ENCODE measurements at places on chromosomes 16 and 17.

DNA sequence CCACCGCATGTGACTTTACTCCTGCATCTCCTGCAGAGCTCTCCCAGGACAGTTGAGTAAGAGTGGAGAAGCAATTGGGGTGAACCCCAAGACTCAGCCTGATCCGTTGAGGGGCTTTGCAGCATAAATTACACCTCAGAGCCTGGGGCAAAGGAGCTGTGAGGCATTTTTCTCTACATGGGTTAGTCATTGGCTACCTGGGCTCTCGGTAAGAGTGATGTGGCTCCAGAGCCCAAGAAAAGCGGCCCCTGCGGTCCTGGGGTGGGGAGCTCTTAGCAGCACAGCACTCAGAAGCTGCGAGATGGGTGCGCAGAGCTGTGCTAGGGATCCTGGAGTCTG, 40.4 kb upstream of the C16orf78 start:
- DNase-seq: no peak

GRCh38 chr16:20214401-20214800, 112.9 kb downstream of the GP2 start:
- no peak for DNase-seq

GRCh38 chr16:48911700-48912099, 301.7 kb upstream of the N4BP1 start:
- no peak for DNase-seq

DNA sequence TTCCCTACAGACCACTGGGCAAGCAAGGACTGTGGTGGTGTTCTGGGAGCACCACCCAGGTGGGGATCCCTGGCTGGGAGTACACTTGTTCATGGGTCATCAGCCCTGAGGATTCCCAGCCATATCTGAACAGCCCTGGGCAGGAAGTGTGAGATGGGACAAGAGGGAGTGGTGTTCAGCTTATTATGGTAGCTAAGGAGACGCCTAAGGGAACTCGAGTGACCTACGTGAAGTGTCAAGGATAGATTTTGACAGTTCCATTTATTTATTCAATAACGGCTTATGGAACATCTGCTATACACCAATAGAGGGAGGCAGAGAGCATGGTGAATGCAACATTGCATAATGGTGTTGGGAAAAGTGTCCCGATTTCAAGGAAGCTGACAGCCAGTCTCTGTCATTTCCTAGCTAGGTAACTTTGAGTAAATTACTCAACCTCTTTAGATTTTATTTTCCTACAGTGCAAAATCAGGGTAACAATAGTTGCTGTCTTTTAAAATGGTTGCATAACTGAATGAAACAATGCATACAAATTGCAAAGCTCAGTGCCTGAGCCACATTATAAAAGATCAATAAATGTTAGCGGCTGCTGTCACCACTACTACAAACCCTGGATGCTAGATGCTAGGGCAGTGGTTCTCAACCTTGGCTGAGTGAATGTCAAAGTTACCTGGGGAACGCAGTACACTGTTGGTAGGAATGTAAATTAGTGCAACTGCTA, 534.1 kb downstream of the GRIN2A start:
- no peak for DNase-seq

DNA sequence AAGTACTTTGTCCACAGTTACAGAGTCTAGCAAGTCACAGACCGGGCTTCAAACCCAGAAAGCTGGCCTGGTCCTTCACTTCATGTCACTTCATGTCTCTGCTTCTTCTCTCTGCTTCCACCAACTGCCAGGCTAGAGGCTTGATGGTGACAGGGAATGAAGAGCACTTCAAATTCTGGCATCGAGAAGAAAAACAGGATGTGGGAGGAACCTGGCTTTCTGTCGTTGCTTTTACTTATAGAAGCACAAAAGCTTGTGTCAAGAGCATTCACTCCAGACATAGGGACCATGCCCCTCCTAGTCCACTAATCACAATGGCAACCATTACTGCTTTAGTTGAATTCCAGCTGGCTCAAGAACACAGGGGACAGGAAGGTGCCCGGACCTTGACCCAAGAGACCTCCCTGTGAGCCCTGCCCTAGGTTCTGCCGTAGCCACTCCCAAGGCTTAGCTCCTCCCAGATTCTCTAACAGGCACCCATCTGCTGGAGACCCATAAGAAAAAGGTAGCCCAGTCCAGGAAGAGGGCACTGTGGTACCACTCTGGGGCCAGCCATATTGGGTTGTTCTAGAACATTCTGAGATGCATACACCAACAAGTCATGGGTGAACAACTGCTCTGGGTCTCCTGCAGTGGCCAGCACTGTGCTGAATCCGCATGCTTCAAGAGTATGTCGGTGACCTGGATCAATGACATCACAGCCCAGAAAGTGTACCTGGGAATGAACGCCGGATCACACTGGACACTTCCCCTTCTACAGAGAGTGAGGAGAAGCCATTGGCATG, 181.8 kb downstream of the C16orf95 start:
- DNase-seq: no peak

DNA sequence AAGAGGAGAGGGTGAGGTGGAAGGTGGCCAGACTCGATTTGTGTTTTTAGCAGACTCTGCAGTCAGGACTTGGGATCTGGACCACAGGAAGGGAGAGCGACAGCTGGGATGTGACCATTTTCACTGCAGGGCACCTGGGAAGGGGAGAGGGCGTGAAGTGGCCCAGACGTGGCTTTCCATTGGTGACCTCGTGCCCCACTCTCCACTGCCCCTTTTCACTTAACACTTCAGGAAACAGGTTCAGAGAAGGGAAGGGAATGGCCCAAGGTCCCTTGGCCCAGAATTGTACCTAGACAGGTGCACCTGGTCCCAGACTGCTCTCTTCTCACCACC, 22.9 kb upstream of the MPRIP start:
- no peak for DNase-seq

- no peak for DNase-seq
These were observed 1.1 kb upstream of the FOXJ1 start for GRCh38 chr17:76142039-76142584.

- DNase-seq: no peak
These were observed 170.6 kb upstream of the CNTNAP4 start for GRCh38 chr16:76106647-76107046.

Data from glomerular endothelial cell (primary cell).